ENCODE measurements at places on chromosomes 7 and 10. TPM values are rescaled to one million over a fixed set of nuclear protein-coding genes. Genes with fewer than 3 reads are reported as not detected.

GRCh38 chr7:50481867-50482266 lies 31.7 kb upstream of the FIGNL1 start:
- no peak for DNase-seq

DNA sequence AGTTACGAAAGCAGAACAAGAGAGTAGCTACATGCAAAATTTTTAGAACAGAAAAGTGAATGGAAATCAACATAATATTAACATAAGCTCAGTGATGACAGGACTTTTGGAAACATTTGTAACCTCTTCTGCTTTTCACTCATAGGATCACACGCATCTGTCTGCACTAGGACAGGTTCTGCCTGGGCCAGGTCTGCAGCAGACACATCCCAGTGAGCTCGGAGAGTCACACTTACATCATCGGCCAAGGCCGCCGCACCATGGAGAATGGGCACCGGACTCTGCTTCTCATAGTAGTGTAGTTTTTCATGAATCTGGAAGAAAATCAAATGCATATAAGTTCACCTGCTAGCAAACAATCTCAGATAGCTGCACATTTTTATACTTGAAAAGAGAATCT lies 150.9 kb upstream of the ODAD2 start:
- no peak for DNase-seq

GRCh38 chr7:10034843-10035556 lies 938.7 kb upstream of the PHF14 start:
- DNase-seq, result no peak

GRCh38 chr10:123573236-123574108 lies 92.7 kb upstream of the GPR26 start:
- DNase-seq, result peak; percentile 93

DNA sequence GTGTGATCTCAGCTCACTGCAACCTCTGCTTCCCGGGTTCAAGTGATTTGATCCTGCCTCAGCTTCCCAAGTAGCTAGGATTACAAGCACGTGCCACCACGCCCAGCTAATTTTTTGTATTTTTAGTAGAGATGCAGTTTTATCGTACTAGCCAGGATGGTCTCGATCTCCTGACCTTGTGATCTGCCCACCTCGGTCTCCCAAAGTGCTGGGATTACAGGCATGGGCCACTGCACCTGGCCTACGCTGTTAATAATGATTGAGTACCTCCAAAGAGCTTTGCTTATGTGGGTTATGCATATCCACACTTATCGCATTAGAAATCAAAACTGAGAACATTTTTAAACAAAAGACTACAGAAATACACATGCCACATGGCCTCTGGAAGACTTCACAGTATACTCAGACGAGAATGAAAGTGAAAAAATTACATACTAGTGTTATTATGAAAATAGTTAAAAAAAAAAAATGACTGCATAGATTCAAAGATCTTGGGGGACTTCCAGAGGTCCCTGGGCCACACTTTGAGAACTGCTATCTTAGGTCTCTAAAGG lies 25.4 kb downstream of the RPP38 start:
- no peak for DNase-seq

- DNase-seq, result no peak
Observed at GRCh38 chr7:7739204-7740036, 21.0 kb upstream of the RPA3 start.

- DNase-seq, result no peak
Observed at GRCh38 chr10:85152496-85152895, 824.1 kb downstream of the CCSER2 start.

DNA sequence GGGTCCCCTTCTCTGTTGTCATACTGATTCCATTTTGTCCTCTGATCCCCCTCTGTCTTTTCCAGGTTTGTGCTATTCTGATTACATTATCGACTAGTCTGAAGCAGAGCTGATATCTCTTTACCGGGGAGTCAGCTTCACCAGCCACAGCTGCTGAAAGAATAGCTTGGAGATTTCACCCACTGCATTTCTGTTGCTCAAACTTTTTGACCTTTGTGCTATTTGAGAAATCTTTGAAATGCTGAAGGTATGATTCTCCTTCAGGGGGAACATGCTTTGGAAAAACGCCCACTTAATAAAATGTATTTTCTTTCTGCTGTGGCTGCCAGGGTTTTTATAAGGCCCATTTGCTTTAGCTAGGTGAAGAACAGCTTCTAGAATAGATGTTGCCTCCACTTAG lies 197.8 kb upstream of the TCF7L2 start:
- no peak for DNase-seq

GRCh38 chr10:63579371-63580014 lies 58.3 kb downstream of the REEP3 start:
- no peak for DNase-seq

GRCh38 chr10:72012796-72013195 lies 48.6 kb downstream of the CHST3 start:
- DNase-seq, result no peak

- DNase-seq, result no peak
Observed at GRCh38 chr10:93211991-93212390, 138.3 kb downstream of the CYP26A1 start.

DNA sequence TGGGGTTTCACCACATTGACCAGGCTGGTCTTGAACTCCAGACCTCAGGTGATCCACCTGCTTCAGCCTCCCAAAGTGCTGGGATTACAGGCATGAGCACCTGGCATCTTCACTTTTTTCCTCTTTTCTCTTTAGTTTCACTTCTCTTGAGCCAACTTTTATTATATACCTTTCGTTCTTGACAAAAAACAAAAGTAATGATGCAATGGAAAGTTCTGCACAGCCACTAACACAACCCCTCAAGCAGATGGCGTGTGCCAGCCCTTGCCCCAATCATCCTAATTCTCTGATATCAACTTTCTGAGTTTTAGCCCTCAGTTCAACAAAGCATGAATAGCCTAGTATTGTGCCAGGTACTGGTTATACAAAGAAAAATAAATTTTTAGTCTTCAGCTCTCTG lies 223.6 kb downstream of the CHCHD3 start:
- DNase-seq, result no peak

DNA sequence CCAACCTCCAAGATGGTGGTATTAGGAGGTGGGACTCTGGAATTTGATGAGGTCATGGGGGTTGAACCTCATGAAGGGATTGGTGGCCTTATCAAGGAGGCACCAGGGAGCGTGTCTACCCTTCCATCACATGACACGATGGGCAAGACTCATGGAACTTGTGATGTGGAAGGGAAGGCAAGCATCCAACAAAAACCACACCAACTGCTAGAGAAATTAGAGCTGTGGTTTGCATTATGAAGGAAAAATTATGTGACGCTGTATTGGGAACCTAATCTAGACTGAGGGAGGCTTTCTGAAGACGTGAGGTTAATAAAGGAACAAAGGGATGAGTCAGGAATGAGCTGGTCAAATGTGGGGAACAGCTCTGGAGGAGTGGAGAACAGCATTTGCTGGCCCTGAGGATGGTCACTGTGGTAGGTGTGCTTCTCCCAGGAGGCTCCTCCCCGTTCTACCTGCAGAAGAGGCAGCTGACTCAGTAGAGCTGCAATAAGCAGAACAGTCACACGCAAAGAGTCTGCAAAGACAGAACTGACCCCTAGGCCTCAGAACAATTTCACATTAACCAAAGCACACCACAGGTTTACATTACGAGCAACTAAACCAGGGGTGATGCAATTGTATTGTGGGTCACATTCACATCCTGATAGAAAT lies 236.6 kb upstream of the GRB10 start:
- DNase-seq, result peak; percentile 20

DNA sequence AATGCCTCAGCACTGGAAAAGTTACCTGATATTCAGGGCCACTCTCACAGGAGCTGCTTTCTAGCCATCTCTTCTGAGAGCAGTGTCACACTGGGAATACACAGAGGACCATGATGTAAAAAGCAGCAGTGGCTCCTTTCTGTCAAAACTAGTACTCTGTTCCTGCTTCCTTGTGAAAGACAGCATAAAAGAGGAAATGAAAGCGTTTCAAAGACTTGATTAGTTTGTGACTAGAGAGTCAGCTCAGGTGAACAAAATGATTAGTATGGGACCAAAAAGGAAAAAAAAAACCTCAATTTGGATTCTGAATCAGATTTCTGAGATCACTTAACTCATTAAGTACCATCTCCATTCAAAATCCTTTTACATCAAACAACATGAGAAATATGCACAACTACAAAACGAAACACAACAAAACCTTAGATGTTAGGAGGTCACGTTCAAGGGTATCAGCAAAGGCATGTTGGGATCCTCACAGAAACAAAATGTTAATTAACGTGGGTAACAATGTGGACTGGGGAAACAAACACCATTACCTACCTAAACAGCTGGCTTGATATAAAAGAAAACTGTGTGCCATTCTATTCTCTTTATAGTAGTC lies 103.7 kb downstream of the MACC1 start:
- DNase-seq, result no peak

GRCh38 chr10:116690356-116691322 lies 51.7 kb downstream of the HSPA12A start:
- DNase-seq, result peak; percentile 77

GRCh38 chr10:6787718-6788117 lies 207.6 kb upstream of the PRKCQ start:
- no peak for DNase-seq

GRCh38 chr10:77403761-77404160 lies 233.8 kb downstream of the KCNMA1 start:
- DNase-seq, result peak; percentile 36

GRCh38 chr7:36615852-36616540 lies 108.3 kb downstream of the AOAH start:
- DNase-seq, result peak; percentile 46

DNA sequence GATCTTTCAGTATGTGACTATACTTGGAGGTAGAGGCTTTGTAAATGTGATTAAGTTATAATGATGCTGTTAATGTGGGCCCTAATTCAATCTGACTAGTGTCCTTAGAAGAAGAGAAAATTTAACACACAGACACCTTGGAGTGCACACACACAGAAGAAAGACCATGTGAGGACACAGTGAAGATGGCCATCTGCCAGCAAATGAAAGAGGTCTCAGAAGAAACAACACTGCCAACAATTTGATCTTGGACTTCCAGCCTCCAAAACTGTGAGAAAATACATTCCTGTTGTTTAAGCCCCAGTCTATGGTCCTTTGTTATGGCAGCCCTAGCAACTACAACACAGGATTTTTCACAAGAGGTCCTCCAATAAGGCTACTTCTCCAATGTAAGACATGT lies 120.9 kb upstream of the ABCB5 start:
- DNase-seq, result no peak

- DNase-seq, result peak; percentile 8
Observed at GRCh38 chr10:67976292-67977245, 92.1 kb downstream of the SIRT1 start.

DNA sequence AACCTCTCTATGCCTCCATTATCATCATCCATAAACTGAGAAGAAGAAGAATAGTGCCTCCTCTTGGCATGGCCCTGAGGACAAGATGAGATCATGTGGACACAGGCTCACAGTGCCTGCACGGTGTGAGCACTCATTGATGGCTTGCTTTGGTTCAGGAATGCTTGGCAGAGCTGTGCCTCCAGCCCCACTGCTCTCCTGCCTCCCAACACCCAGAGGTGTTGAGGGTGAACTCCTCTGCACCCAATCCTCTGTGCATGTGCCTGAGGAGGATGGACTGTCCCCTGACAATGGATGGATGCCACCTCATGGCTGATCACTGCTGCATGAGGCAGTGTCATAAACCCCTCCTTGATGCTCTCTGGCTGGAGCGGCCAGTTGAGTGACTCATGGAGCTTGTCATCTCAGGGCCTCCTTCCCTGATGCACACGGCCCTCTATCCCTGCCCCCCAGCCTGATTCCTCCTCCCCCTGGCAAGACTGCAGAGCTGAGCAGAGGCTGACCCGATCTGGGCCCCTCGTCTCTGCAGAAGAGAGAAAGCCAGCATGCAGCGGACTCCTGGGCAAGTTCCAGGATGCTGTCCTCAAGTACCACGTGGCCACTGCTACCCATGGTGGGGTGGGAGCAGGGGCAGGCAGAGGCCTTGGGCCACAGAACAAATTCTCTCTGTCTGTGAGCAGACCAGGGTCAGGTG lies 136.3 kb downstream of the KCNMA1 start:
- no peak for DNase-seq

DNA sequence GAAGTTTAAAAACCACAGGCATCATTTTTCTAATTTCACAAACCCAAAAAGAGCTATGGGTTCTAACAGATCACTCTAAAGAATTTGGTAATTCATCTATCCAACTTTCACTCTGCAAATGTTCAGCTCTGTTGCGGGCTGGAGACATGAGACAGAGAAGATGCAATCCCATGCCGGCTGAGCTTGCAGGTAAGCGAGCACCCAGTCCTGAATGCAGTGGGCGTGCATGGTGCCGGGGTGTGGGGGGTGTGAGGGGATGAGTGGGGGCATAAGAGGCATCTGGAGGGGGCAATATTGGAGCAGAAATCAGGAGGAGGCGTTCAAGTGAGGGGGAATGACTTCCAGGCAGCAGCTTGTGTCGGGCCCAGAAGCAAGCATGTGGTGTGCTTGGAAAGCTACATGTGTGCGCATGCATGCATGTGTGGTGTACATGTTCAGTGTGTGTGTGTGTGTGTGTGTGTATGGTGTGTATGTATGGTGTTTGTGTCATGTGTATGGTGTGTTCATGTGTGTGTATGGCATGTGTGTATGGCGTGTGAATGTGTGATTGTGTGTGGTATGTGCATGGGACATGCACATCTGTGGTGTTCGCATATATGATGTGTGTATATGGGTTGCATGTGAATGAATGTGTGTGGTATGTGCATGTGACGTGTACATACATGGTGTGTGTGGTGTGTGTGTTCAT lies 172.9 kb downstream of the PRKCQ start:
- DNase-seq, result no peak

Gene HOXA10
- total RNA-seq, result not detected

Gene LGI1
- 0.07 TPM for total RNA-seq

Gene NXPH1
- total RNA-seq, result 0.37 TPM

Gene GPR15LG
- not detected for total RNA-seq

Gene NUTM2E
- total RNA-seq, result 0.15 TPM

Gene AGR3
- total RNA-seq, result not detected

Gene TRIM73
- 1.4 TPM for total RNA-seq

Gene TRIM50
- not detected for total RNA-seq

Gene AKR1C2
- total RNA-seq, result 0.11 TPM

Gene LRIT1
- not detected for total RNA-seq

Gene CPA4
- not detected for total RNA-seq

Gene CREB3L2
- total RNA-seq, result 11.4 TPM

Gene WEE2
- not detected for total RNA-seq

Gene CARD11
- total RNA-seq, result 21.4 TPM

Gene OR9A2
- total RNA-seq, result not detected

Gene SLC25A28
- total RNA-seq, result 24.0 TPM

Gene PTEN
- total RNA-seq, result 53.6 TPM
